Vagina (tissue), 2 donors: ENCODE measurements at places on chromosomes 2 and 18. TPM values are rescaled to one million over a fixed set of nuclear protein-coding genes. Genes with fewer than 3 reads are reported as not detected.

GRCh38 chr18:13039806-13040205 lies 48.6 kb downstream of the CEP192 start:
- H3K36me3 ChIP-seq: no peaks in the 10 kb centered on the region
- no peaks in the 10 kb centered on the region for H3K4me1 ChIP-seq
- no peak overlapping the region for H3K4me3 ChIP-seq
- no peak for DNase-seq
- H3K27ac ChIP-seq: no peak overlapping the region
- H3K27me3 ChIP-seq: no peaks in the 10 kb centered on the region

DNA sequence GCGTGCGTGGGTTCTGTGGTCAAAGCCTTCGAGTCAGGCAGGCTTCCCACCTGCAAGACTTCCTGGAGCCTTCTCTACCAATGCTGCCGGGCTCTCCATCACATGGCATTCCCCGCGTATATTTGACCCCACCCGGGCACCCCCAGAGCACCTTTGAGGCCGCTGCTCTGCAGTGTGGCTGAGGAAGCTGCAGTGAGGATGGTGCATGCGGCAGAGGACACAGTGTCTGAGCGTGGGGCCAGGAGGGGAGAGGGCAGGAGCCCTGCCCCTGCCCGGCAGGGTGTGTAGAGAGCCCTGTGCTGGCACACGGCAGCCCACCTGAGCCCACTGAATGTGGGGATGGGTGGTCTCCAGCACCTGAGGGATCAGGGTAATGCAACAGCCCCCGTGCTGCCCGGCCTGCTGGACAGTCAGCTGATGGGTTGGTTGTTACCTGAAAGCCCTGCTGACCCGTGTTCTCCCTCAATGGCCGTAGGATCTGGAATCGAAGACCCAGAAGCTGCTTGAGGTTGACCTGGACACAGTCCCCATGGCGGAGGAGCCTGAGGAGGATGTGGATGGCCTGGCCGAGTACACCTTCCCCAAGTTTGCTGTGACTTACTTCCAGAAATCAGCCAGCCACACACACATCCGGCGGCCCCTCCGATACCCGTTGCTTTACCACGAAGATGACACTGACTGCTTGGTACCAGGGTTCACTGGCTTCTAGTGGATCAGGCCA lies 36.8 kb upstream of the GPR17 start:
- no peak for DNase-seq
- no peak overlapping the region for H3K4me3 ChIP-seq
- H3K27me3 ChIP-seq: no peaks in the 10 kb centered on the region

The KIAA2012 gene
- not detected for total RNA-seq

The INO80D gene
- total RNA-seq: 18.4 TPM

GRCh38 chr2:228417526-228417925 lies 236.0 kb upstream of the SPHKAP start:
- H3K4me1 ChIP-seq: no peaks in the 10 kb centered on the region
- H3K36me3 ChIP-seq: no peaks in the 10 kb centered on the region
- H3K27me3 ChIP-seq: no peaks in the 10 kb centered on the region

The TUBA3E gene
- not detected for total RNA-seq

DNA sequence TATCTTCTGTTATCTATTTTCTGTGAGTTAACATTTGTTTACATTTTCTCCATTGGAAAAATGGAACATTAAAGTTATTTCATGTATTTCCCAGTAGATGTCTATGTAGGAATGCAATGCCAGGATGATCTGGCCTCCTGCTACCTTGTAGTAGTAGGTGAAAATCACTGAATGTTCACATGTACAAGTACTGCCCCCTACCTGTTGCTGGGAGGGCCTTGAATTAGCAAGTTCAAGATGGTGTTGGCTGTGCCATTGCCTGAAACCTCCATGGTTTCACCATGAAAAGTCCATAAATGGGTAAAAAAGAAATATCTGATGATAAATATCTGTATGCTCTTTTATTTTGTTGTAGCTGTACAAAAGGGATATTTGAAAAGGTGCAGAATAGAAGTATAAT lies 30.7 kb downstream of the XRCC5 start:
- H3K4me1 ChIP-seq: no peaks in the 10 kb centered on the region
- peaks cover 90% of the 10 kb centered on the region for H3K36me3 ChIP-seq
- DNase-seq: no peak
- no peak overlapping the region for H3K4me3 ChIP-seq
- H3K27ac ChIP-seq: no peak overlapping the region
- H3K27me3 ChIP-seq: no peaks in the 10 kb centered on the region

DNA sequence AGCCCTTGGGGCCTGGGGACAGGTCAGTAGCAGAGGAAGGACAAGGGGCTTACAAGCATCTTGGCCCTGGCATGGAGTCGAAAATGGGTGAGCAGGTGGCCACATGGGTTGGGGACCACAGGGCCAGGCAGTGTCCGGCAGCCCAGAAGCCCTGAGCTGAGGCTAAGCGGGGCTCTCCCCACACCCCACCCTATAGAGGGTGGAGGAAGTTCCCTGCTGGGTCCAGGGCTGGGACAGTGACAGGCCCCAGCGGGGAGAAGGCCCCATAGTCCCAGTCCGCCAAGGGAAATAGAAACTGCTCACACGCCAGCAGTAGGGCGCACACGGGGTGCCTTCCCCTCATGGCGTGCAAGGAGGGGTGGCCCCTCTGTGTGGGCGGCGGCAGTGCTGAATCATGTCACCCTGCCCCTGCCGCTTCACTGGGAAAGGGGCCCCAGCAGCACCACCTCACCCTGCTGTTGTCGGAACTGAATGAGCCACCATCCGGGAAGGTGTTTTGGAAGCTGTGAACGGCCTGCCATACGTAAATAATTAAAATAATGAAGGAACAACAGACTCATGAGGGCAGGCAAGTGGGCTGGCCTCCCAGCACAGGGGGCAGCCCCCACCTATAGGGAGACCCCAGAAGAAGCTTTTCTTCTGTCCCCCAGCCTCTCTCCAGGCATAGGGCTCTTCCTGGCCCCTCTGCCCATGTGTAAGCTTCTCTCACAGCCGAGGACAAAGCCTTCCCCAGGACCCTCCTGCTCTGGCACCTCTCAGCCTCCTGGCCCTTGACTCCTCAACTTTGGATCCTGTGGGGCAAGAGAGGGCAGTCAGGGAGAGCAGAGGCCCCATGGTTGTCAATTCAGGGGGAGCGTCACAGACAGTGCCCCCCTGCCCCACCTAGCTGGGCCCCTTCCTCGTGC lies 12.7 kb upstream of the DUSP2 start:
- no peak overlapping the region for H3K4me3 ChIP-seq
- no peak overlapping the region for H3K27ac ChIP-seq
- DNase-seq: no peak
- no peaks in the 10 kb centered on the region for H3K27me3 ChIP-seq

The C2orf15 gene
- total RNA-seq: not detected

The FEV gene
- total RNA-seq: not detected

The SPC25 gene
- total RNA-seq: not detected
